ENCODE measurements at places on chromosomes 2 and 18.

DNA sequence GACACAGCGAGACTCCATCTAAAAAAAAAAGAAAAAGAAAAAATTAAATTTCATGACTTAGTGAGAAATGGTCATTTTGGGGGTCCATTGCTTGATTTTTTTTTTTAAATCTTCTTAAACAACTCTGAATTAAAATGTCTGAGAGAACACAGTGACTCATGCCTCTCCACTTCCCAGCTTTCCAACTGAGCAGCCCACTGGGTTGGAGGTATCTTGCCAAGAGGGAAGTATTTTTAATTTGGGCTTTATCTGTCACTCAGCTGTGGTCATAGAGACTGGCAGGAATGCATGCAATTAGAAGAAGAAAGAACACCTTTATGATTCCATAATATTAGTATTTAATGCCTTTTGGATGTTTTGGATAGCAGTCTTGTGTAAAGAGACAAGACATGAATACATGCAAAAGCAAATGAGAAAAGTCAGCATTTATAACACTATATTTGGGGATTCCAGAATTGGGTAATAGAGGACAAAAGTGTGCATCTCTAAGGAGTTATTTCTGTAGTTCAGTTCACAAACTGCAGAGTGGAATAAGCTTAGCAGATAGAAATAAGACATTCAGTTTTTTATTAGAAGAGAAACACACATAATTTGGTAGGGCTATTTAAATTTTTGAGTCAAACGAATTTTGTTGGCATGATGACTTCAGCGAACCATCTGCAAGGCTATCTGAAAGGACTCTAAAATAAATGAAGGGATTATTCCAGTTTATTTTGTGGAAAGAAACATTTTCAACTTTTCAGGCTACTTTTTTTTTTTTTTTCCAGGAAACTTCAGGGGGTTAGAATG is 254.8 kb downstream of the TGIF1 start:
- DNase-seq: no peak

- no peak for DNase-seq
These were observed 2071.3 kb upstream of the CELF4 start for GRCh38 chr18:39636931-39637330.

DNA sequence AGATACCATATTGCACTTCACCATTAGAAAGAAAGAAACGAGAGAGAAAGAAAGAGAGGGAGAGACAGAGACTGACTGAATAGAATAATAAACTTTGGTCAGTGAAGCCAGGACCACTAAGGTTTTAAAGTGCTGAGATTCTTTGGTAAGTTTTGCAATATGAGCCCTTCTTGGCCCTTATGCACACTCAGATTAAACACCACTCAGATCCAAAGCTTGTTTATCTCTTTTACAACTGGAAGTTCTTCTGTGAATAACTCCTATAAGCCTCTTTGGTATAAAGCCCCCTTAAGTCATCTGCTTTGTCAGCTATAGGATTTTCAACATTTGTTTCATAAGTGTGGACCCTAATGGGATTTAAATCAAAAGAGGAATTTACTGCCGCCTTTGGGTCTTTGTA is 40.8 kb downstream of the PID1 start:
- no peak for DNase-seq

GRCh38 chr2:130388221-130388907 is 32.5 kb downstream of the PTPN18 start:
- DNase-seq: no peak

- DNase-seq: no peak
These were observed 8.4 kb upstream of the CREG2 start for GRCh38 chr2:101395545-101396315.

DNA sequence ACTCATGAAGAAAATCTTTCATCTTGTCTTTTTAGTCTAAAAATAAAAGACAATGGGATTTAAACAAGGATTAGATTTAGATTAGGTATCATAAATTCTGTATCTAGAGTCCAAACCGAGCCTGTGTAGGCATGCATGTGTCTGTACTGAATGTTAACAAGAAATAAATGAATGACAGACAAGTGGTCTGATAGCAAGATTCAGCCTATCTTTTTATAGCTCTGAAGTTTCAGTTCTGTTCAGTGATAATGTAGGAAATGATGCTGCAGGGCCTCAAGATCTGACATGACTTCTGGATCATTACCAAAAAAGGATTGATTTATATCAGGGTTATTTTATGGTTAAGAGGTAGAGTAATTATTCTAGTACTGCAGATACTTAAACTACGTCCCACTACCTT is 137.0 kb upstream of the ATP5MC3 start:
- no peak for DNase-seq

DNA sequence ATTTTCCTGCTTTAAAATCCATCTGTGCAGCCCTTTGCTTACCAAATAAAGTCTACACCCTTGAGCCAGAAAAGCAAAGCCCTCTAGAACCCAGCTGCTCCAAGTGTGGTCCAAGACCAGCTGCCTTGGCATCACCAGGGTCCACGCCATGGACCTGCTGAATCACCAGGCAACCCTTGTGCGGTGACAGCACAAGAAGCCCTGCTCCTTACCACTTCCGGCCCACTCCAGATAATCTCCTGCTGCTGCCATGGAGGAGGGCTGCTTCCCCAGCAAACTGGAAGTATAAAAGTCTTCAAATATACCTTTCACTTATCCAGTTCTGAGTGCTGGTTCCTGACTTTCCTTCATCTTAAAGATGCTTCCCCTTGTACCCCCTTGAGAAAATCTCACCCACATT is 106.0 kb upstream of the PKDCC start:
- DNase-seq: no peak

GRCh38 chr2:144126302-144126701 is 393.6 kb downstream of the ZEB2 start:
- no peak for DNase-seq

GRCh38 chr2:119723186-119723585 is 36.5 kb upstream of the PTPN4 start:
- DNase-seq: no peak

DNA sequence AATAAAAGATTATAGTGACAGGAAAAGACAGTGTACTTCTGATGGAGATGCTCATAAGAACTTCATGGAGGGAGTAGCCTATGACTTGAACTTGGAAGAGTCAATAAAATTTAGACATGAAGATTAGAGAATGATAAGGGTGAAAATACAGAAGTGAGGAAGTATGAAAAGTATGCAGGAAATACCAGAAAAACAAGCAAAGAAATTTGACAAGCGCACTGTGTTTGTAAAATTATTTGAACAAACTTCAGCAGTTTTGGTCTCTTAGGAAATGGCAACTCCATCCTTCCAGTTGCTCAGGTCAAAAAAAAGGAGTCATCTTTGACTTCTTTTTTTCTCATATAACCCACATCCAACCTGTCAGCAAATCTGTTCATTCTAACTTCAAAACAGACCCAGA is 864.0 kb upstream of the ZEB2 start:
- DNase-seq: no peak

GRCh38 chr2:1856922-1857321 is 112.6 kb upstream of the PXDN start:
- no peak for DNase-seq

- DNase-seq: peak; percentile 85
These were observed 228.6 kb upstream of the STK17B start for GRCh38 chr2:196399722-196400691.

GRCh38 chr18:23398401-23398800 is 54.7 kb upstream of the RIOK3 start:
- DNase-seq: no peak

DNA sequence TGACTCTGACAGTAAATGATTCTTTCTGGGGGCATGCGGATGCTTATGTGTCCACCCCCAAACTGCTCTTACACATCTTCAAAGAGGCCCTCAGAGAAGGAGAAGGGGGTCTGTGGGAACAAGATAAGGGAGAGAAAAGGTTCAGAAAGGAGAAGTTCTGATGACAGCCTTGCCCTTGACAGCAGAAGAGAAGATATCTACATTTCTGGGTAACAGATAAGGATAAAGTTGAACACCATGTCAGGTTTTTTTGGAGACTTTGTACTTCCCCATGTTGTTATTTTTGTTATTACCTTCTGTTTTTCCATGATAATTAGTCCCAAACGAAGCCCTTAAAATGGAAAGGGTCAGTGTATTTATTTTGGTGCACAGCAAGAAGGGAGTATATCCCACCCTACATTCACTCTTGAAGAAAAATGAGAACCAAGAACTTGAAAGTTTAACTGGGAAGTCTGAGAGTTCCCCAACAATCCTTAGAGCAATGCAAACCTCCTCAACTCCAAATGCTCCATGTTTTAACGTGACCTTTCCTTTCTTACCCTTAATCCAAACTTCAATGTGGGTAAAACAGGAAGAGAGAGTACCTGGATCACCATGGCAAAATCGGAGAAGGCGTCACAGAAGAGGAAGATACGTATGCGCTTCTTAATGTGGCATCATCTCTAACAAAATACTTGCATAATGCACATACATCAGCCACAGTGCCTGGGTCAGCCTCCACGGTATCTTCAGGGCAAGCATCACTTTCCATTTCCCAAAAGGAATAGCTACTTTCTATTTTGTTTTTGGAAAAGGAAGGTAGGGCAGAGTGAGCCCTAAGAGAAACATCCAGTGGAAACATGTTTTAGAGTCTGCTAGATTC is 264.6 kb upstream of the STON1 start:
- DNase-seq: no peak

DNA sequence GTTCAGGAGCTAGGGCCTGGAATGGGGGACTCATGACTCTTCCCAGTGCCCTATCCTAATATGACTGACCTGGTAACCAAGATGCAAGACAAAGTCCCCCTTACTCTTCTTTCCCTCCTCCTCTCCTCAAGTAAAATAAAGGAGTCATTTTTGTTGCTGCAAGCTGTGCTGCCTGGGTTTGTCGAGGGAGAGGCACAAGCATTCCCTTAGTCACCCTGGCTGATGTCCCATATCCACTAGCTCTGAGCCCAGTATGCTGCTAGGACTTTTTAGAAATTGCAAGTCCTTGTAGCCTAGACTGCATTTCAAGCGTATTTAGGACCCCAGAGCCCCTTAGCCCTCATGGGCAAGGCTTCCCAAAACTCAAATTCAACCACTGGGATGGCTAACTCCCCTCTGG is 338.5 kb upstream of the SETBP1 start:
- DNase-seq: no peak

GRCh38 chr2:136254681-136255080 is 136.7 kb upstream of the CXCR4 start:
- no peak for DNase-seq

GRCh38 chr2:36329746-36330472 is 25.7 kb upstream of the CRIM1 start:
- DNase-seq: peak; percentile 50

GRCh38 chr2:235607546-235608199 is 113.8 kb downstream of the AGAP1 start:
- DNase-seq: peak; percentile 26

GRCh38 chr2:109368798-109369197 is 239.8 kb downstream of the SH3RF3 start:
- DNase-seq: no peak

DNA sequence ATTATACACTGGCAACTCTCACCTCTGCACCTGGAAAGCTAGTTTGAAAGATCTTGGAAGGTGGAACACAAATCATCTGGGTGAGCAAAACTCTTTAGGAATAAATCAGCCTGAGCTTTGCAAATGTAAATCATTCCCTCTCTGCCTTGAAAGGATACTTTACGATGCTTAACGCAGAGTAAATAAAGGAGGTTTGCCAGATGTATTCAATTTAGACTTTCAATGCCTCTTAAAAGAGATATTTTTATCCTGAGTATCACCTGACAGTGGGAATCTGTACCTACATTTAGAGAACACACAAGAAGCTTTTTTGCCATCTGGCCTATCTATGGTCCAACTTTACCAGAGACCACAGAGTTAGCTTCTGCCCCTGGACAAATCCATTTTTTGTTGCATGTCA is 983.2 kb upstream of the CDH2 start:
- peak; percentile 24 for DNase-seq

DNA sequence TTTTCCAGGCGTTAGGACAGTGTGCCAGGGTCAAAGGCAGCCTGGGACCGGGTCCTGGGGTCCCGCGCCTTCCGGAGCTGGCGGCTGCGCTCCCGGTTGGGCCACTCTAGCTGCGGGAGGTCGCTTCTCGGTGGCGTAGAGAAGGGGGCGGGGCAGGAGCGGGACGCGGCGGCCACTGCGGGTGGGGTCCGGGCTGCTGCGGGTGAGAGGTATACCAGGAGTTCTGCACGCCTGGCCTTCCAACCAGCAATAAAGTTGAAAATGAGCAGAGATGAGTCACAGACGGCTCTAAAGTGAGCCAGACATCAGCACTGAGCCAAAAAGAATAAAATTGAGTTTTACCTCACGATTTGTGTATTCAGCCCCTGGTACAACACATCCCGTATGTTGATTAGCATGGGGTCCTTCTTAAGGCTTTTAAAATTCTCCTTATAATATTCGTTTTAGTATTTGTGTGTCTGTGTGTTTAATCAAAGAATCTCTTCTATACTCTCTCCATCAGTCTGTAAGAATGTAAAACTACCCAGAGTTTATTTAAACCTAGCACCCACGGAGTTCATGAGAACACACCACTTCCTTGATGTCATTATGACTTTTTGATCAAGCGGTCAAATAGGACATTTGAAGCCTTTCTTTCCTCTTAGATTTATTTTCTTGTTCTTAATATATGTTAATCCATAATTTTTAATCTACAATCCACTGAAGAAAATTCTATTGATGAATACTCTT is at the start of gene C1GALT1C1L:
C1GALT1C1L (minus strand) TSS at position 108 of the 729 bp plus-strand sequence; CDS start at position 1, 107 bp downstream.
- DNase-seq: peak; percentile 68

DNA sequence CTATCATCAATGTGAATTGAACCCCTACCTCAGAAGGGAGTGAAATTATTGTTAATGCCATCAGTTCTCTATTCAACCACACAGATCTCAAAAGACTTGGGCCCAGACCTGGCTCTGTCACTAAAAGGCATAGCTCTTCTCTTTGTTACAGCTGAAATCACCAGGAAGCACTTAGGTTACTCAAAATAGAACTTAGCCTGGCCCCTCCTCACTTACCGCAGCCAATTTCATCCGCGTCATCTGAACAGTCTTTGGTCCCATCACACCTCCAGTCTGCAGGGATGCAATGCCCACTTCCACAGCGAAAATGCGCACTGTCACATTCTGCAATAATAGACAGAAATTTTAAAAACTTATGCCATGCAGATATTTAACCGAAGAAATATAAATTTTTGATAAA is 41.8 kb downstream of the LRP2 start:
- no peak for DNase-seq

GRCh38 chr2:218230882-218231281 is 13.9 kb downstream of the ARPC2 start:
- DNase-seq: no peak

GRCh38 chr2:68714866-68715265 is 19.7 kb upstream of the ARHGAP25 start:
- no peak for DNase-seq

- peak; percentile 58 for DNase-seq
These were observed 78.2 kb downstream of the ARHGAP28 start for GRCh38 chr18:6807515-6808257.

DNA sequence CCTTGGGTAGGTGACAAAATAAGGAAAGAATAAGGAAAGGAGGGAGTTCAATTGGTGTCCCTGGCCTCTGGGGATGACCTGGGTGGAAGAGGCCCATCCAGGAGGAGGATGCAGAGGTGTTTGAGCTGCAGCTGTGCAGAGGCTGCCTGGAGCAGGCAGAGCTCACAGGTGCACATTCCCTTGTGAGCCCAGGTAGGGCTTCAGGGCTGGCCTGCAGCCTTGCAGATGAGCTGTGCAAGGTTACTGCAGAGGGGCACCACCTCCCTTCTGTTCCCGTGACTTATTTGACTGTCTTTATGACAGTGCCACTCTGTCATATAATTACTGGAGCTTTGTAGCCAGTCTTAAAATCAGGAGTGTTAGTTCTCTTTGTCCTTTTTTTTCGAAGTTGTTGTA is 263.2 kb upstream of the HS6ST1 start:
- DNase-seq: no peak

GRCh38 chr2:174334781-174335251 is at the start of gene SP9:
Gene SP9 (plus strand): TSS chr2:174334954. CDS start chr2:174335093, 139 bp downstream.
- DNase-seq: peak; percentile 69
